ENCODE measurements at places on chromosomes 12 and 14.

DNA sequence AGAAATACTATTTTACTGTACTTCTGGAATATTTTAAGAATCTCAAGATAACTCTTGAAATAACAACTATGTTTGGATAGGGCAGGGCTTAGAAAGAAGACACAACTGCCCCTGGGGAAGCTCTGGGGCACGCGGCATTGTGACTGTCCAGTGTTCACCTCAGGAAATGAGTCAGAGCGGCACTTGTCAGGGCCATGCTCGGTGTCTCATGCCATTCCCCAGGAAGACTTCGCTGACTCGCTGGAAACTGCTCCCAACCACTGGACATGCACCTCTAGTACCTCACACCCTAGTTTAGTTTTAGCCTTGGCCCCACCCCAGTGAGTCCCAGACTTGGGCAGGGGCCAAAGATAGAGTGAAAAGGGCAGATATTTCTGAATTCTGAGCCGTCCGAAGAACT, 192.0 kb downstream of the TTC7B start:
- DNase-seq, result no peak

GRCh38 chr14:72701605-72702004, 192.3 kb downstream of the DPF3 start:
- peak; percentile 36 for DNase-seq

- no peak for DNase-seq
These were observed 45.1 kb upstream of the CPM start for GRCh38 chr12:68977909-68978610.

- DNase-seq, result no peak
These were observed 184.6 kb upstream of the EGLN3 start for GRCh38 chr14:34135492-34135891.

DNA sequence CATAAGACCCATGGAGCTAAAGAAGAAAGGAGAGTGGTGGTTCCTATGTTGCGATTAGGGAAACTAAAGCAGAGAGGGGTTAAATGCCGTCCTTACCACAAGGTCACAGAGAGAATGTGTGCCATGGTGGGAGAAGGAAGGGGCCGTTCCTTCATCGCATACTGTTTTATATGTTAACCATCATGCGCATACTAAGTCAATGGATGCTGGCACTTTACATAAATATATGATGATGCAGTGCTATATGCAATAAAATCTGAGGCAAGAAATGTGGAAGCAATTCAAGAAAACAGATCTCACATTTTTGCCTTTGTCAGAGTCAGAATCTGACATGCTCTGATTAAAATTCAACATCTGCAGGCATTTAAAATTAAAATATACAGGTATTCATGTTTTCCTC, 168.1 kb downstream of the BMP4 start:
- DNase-seq, result no peak

GRCh38 chr12:41968599-41968998, 176.1 kb downstream of the GXYLT1 start:
- no peak for DNase-seq

- DNase-seq, result no peak
These were observed 123.5 kb upstream of the RFLNA start for GRCh38 chr12:124171231-124171979.

DNA sequence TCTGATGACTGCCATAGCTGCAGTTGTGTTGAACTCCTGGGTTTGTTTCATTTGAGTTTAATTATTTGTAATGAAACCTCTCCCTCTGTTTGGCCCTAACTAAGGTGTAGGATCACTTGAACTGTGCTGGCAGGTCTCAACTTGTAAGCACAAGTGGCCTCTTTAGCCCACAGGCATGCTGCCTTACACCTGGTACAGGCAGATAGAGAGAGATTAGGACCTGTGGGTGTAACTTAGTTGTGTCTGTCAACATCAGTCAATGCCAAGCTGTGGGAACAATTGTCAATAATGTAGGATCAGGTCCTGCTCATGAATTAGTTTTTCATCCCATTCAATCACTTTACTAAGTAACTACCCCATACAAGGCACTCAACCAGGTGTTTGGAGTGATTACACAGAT, 263.0 kb upstream of the G2E3 start:
- DNase-seq, result no peak

- no peak for DNase-seq
These were observed 34.2 kb downstream of the PCNX4 start for GRCh38 chr14:60125918-60126317.

DNA sequence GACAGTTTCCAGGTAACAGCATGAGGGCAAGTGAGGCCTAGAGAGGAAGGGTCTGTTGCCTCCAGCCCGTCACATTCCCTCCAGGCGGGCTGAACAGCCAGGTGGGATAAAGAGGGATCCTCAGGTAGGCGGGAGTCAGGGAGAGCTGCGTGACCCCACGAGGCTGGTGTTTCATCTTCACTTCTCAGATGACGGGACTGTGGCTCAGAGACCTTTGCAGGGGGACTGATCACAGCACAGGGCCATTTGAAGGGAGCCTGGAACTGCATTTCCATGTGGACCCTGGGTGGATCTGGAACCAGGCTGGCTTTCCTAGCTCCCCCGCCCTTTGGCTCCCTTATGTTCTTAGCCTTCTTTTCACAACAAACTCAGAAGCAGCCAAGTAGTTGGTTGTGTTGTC, 37.4 kb downstream of the SH2B3 start:
- DNase-seq, result no peak

DNA sequence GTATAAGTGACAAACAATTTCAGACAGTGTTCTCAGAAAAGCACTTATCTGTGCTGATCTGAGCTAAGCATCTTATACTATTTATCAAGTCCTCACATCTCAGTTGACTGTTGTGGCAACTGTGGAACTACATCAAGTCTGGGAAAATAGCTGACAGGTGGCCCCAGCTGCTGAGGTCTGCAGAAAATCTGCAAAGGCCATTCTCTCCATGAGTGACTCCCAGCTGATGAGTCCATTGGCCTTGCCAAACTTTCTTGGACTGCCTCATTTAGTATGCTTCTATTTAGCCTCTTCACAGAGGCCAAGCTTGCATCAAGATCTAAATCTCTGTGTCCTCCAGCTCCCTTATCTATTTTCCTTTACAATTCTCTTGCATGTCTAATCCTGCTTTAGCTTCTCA, 174.5 kb upstream of the RBM19 start:
- no peak for DNase-seq

- DNase-seq, result no peak
These were observed 91.5 kb downstream of the FBXL14 start for GRCh38 chr12:1502831-1503230.

DNA sequence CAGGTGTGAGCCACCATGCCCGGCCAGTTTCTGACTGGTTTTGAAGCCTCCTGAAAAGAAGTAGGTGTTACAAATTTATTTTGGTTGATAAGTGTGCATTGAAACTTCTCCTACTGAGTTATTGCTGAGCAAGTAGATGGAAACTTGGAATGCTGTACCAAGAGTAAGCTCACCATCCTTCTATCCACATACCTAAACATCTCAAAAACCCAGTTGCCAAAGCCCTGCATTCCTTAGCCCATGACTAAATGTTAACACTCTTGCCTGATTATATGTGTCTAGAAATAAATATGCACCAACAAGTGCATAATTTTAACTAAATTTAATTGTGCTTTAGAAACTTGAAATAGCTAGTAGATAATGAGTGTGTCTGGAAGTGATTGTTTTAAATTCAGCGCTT, 357.8 kb downstream of the DUSP6 start:
- no peak for DNase-seq

- no peak for DNase-seq
These were observed 51.6 kb downstream of the MVK start for GRCh38 chr12:109625131-109625559.

DNA sequence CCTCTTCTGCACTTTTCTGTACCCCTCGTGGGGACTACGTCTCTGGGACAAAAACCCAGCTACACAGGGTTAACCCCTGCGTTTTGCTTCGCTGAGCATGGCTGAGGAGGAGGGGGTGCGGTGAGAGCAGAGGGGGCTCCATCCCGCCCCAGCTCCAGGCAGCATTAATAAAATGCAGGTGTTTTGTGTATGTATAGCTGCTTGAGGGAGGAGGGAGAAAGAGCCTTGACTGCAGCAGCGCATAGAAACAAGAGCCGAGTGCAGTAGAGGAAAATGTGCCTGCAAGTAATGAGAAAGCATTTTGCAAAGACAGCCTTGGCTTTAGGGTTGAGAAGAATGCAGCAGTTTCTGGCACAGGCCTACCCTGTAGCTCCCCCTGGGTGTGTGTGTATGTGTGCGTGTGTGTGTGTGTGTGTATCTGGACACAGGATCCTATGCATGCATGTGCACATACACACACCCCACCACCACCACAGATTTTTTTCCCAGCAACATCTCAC, 103.9 kb downstream of the ZFP36L1 start:
- DNase-seq, result no peak

GRCh38 chr12:120764816-120765215, 39.2 kb downstream of the ACADS start:
- no peak for DNase-seq

GRCh38 chr14:61179796-61180398, 101.2 kb downstream of the TMEM30B start:
- no peak for DNase-seq

DNA sequence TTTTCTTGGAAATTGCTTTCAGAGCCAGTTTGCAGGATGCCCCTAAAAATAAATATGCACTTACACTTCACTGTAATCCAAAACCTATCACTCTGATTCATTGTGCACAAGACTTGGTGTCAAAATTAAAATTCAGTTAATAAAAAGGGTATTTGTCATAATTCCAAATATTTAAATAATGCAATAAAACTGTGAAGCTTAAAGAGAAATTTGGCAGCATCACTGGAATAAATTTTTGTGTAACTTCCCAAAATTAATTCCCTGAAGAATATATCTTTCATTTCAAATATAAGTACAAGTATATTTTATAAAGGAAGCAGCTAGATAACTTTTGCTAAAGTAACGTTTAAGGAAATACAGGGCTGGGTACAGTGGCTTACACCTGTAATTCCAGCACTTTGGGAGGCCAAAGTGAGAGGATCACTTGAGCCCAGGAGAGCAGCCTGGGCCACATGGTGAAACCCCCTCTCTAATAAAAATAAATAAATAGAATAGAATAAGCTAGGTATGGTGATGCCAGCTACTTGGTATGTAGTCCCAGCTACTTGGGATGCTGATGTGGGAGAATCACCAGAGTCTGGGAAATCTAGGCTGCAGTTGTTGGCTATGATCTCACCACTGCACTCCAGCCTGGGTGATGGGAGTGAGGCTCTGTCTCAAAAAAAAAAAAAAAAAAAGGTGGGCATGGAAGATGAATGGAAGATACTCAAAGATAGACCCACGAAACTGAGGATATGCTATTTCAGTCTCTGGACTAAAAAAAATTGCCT, 233.8 kb downstream of the FBXL14 start:
- DNase-seq, result no peak

GRCh38 chr12:569803-570434, 93.3 kb downstream of the NINJ2 start:
- peak; percentile 96 for DNase-seq

DNA sequence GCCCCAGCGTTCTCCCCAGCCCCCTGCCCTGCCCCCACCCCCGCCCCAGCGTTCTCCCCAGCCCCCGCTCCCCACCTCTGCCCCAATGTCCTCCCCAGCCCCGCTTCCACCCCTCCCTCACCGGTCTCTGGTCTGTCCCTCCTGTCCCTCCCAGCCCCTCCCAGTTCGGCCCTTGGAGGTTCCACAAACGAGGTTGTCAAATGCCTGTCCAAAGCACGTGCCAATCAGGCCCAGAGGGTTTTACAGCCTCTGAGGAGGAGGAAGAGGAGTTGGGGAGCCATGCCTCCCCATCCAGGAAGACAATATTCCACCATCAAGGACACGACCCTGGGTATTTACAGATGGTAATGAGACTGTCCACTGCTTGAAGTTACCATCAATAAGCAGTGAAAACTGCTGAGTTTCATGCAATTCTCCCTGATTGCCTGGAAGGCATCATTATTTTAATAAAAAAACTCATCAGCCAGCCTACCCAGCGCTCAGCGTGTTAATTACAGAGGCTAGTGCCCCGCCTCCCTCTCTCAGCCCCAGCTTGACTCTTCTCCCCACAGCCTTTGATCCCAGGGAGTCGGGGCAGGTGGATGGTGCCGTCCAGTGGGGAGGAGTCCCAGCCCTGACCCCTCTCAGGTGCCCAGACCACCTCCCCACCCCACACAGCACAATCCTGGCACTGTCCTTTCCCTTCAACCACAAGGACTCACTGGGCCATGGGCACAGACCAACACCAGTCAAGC, 30.6 kb upstream of the C14orf180 start:
- peak; percentile 29 for DNase-seq

DNA sequence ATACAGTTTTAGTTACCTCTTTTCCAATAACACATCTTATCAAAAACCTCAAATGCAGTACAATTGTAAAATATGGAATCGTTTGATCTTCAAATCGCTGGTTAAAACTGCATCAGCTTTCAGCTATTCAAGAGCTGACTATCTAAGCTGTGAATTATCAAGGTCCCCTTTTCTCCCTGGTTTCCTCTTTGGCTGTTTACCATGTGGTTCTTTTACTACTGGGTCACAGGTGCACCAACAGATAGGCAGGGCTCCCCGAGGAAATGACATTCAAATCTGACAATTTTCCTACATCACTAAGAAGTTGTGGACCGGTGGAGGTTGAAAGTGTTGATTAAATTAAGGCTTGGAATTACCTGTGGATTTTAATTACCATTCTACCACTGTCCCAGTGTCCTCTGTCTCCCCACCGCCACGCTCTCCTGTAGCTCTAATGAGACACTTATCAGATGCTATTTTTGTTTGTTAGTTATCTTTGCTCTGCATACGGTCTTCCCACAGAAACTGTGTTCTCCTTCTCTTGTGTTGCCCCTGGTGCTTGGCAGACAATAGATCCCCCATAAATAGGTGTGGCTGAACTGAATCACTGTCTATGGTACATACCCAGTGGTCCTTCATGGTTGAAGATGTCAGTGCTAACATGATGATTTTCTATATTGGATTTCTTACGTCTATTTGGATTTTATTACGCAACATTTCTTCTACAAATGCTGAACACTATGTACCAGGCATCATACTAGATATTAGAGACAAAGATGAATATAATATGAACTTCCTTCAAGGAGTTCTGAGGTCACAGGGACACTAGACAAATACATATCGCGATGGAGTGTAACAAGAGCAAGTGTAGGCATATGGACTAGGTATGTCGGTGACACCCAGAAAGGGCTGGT, 20.9 kb upstream of the PLXNC1 start:
- no peak for DNase-seq

GRCh38 chr12:966724-967123, 17.2 kb upstream of the RAD52 start:
- no peak for DNase-seq

DNA sequence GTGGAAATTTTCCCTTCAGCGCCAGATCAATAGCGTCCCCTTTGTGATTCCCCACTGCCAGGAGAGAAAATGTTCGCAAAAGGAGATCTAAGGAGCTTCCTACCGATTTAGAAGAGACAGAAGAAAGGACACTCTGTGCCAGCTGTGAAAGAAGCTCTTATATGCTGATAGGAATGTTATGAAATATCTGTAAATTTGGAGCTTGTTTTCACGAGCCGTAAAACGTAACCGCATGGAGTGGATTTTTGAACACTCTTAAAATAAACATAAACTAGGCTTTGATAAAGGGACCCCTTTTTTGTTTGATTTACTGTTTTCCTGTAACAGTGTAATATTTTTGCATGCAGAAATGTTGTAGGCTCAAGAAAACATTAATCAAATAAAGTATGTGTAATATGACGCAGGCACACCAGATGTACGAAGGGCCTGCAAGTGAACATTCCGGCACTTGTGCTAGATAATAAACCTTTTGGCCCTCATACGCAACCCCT, 346.8 kb downstream of the ETNK1 start:
- no peak for DNase-seq

- DNase-seq, result no peak
These were observed 29.6 kb downstream of the IFT43 start for GRCh38 chr14:76015191-76015590.
